Putamen (tissue), 1 donor: ENCODE measurements at places on chromosomes 12 and 14.

GRCh38 chr12:14825256-14825655 lies 11.3 kb upstream of the SMCO3 start:
- no peak for DNase-seq

GRCh38 chr14:68733086-68733914 lies 59.6 kb downstream of the ZFP36L1 start:
- DNase-seq: peak; percentile 23

GRCh38 chr12:67818459-67818903 lies 169.9 kb downstream of the DYRK2 start:
- DNase-seq: no peak

DNA sequence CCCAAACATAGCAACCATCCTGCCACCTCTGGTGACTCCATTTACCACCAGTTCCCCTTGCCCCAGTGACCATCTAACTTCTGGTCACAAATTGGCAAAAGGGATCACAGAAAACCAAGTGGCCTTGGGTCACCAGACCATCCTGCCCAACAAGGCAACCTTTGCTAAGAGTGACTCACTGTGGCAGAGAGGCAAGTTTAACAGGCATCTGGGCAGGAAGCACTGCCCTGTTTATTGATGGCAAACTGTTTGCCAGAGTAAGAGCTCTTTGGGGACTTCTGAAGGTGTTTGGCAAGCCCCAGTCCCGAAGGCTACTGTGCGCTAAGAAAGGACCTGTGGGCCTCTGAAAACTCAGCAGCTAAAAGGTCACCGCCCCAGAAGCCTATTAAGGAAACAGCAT lies 28.2 kb upstream of the TMEM233 start:
- DNase-seq: no peak

GRCh38 chr12:75699251-75699650 lies 187.8 kb upstream of the KRR1 start:
- DNase-seq: no peak

DNA sequence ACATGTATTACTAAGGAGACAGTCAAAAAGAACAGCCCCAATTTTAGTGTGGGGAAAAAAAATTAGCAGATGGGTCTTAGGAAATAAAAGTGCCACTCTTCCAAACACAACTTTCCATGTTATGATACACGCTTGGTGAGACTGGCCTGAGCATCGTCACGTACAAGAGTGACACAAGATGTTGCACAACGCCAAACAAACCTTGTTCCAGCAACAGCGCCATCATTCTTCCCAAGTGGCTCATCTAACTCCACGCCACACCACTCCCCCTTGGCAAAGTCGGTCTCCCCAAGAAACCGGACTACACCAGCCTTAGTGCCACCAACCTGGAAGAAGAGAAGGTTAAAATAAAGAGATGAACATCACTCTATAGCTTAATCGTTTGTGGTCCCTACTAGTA lies 58.7 kb downstream of the CLIP1 start:
- DNase-seq: no peak

DNA sequence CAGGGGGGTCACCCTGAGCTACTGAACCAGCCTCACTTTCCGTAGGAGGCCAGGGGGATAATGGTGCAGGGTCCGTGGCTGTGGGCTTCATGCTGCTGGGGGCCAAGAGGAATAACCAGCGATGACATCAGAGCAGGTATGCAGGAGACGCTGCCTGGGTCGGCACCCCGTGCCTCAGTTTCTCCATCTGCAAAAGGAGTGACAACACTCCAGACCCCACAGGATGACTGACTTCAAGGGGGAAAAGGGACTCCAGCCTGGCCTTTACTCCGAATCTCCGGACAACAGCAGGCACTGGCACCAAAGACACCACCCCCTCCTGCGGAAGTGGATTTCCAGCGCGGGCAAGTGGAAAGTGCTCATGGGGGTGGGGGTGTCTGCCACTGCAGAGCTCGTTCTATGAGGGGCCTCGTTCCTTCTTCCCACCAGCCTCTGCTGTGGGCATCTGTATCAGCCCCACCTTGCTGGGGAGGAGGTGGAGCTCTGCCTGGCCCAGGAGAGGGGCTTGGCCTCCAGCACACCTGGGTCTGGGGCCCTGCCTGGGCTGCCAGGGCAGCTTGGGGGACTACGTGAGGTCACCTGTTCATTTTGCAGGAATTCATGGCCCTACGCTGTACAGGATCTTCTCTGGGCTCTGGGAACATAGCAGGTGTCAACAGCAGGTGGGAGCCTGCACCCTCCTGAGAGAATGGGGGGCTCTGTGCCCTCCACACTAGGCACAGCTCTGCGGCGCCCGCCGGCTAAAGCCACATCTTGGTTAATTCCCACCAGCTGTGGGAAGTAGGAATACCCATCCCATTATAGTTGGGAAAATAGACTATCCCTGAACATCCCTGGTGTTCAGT lies 216.6 kb upstream of the C14orf180 start:
- DNase-seq: no peak

DNA sequence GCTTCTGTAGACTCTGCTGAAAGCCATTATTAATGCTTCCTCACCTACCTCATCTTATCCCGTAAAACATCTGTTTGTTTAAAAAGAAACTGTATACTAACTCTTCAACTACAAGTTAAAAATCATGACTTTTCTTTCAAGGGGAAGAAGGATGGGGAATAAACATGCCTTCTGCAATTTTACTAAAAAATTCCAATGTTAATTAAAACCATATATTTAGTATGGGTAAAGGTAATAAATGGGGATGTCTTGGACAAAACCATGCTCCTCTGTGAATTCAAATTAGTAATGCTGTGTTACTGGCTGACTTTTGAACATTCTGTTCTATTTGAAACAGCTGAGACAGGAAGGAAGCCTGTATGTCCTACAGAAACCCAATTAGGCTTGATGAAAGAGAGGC lies 311.1 kb upstream of the DIO2 start:
- DNase-seq: no peak

- DNase-seq: no peak
Observed at GRCh38 chr14:69814397-69814796, 17.4 kb upstream of the SLC10A1 start.

DNA sequence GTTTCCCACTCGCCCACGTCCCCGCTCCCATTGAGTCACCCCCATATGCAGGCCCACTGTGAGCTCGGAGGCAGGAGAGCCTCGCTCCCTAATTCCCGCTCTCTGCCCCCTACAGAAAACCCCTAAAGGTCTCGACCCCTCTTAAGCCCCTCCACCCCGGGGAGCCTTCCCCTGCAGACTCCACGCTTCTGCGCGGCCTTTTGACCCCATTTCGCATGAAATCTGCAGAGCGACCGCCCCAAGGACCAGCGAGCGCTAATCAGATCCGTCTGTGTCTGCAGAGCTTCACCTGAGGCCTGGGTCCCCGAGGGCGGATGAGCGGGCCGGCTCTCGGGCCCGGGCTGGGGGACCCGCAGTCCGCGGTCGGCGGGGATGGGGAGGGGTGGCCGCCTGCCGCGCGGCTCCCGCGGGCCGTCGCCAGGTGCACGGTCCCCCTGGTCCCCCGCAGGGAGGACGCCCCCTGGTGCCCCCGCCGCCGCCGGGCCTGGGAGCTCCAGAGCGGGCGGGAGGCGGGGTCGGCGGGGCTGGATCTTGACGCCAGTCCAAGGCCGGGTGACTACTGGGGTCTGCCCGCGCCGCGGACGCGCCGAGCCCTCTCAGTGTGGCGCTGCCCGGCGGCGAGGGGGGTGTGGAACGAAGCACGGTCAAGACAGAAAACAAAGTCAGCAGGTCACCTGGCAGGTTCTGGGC lies 10.1 kb downstream of the BMP4 start:
- DNase-seq: no peak

GRCh38 chr14:100076133-100076532 lies 10.9 kb downstream of the EVL start:
- peak; percentile 15 for DNase-seq

GRCh38 chr14:50357124-50357523 lies 39.6 kb downstream of the CDKL1 start:
- DNase-seq: no peak
